ENCODE measurements at places on chromosomes 12 and 14.

- no peak for DNase-seq
Measured at GRCh38 chr14:81172353-81172752, 48.4 kb downstream of the GTF2A1 start.

DNA sequence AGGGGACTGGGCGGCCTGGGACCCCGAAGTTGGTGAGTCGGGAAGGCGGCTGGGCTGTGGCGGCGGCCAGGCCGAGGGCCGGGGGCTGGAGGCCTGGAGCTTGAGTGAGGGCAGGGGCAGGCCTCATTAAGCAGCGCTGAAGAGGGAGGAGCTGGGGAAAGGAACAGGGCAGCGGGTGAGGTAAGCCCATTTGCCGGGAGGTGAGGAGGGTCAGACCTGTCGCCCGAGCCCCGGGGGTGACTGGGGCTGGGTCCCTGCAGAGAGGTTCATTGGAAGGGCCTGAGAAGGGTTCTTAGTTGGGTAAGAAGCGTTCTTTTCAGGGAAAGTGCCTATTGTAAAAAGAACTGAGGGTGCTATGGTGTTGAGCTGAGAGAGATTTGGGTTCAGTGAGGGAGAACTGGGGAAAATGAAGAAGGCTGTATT, 441 bp downstream of the RAB5B start:
- DNase-seq, result peak; percentile 72

DNA sequence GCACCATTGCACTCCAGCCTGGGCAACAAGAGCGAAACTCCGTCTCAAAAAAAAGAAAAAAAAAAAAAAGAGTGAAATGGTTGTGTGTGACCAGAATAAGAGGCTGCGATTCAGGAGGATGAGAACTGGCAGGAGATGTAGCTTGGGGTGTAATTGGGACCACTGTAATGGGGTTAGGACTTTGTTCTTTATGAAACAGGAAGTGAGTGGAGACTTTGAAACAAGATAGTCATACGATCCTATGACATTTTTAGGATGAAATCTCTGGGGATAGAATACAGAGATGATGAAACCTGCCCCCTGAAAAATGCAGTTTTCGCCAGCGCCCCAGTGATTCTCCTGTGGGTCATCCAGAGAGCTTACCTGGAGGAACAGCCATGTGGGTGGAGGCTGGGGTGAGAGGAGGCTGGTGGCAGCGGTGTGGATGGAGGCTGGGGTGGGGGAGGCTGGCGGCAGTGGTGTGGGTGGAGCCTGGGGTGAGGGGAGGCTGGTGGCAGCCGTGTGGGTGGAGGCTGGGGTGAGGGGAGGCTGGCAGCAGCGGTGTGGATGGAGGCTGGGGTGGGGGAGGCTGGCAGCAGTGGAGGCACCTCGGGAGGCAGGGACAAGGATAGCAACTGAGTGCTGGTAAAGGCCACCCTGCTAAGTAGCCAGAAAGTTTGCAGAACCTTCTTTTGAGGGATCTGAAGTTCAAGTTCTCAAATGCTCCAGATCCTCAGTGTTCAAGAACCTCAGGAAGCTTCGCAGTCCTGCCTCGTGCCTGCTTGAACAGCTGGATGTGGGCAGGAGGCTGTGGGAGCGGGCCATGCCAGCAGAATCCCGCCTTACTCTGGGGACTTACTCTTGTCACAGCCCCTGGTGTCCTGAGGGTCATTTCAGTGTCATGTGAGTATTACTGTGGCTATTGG, 20.2 kb downstream of the FBXL14 start:
- DNase-seq, result no peak

DNA sequence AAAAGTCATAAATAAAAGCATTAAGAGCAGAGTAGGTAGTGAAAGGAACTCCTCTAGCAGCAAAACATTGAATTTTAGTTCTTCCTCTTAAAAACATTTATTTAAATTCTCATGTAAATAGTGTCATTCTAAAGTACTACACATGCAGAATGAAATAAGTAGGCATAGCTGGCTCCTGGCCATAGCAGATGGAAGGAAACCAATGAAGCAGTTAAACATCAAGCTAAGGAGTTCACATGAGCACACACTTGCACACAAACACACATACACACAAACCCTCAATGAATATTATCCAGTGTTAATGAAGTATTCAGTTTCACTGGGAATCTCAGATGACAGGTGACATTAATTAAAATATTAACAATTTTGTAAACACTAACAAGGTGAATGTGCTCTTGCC, 69.3 kb downstream of the SLC35F4 start:
- no peak for DNase-seq

DNA sequence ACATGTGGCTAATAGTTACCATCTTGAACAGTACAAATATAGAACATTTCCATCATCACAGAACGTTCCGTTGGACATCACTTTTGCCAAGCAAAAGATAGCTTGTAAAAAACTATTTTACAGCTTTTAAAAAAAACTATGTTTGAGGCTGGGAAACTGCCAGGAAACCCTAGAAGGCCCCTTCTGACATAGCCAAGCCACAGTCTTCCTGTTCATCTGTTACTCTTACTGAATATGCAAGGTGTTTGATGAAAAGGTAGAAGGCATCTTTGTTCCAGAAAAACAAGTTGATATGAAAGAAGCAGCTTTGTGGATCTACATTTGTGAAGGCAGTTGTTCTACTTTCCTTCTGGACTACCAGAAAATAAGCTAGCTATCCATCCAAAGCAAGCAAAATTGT, 23.6 kb upstream of the WNK1 start:
- no peak for DNase-seq

DNA sequence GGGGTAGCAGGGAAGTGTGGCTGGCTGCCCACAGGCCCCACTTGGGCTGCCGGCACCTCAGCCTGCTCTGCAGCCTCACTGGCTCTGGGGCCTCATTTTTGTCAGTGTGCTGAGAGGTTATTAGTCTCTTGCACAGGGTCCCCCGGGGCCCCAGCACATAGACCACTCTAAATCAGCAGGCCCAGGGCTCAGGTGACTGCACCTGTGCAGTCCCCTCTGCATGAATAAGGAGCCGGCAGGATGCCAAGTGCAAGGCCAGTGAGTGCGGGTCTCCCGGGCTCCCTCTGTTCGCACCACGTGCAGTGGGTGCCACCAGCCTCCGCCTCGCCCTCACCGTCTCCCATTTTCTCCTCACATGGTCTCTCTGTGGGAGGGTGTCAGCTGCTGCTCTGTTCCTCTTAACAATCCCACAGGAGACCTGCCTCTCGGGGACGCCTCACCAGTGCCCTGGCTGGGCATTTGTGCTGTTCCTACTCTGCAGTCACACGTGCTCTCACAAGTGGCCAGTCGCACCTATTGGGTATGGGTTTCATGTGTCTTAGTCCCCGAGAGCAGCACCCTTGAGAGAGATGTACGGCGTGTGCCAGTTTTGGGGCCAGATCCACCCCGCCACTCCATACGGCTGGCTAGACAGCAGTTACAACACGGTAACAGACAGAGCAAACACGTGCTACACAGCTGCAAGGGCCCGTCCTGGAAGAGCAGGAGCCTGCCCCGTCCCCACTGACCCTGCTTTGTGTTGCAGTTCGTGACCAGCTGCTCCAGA, 40.4 kb downstream of the MMAB start:
- no peak for DNase-seq

GRCh38 chr12:132460571-132460970, 29.4 kb upstream of the FBRSL1 start:
- peak; percentile 57 for DNase-seq

DNA sequence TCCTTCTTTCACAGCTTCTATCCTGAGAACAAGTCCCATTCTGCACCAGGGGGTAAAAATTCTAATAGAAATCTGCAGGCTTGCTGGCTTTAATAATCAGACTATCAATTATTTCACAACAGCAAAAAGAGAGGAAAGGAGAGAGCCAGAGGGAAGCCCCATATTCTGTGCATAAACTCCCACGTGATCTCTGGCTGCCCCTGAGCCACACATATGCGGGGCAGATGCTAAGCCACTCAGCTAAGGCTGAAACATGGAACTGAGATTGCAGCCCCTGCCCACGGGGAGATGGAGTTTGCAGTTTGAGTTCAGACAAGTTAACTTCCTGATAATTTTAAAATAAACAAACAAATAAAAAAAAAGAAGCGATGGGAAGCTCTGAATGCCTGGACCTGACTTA, 254.4 kb upstream of the CCDC196 start:
- DNase-seq, result no peak

- DNase-seq, result no peak
Measured at GRCh38 chr12:18895540-18895939, 157.6 kb downstream of the CAPZA3 start.

DNA sequence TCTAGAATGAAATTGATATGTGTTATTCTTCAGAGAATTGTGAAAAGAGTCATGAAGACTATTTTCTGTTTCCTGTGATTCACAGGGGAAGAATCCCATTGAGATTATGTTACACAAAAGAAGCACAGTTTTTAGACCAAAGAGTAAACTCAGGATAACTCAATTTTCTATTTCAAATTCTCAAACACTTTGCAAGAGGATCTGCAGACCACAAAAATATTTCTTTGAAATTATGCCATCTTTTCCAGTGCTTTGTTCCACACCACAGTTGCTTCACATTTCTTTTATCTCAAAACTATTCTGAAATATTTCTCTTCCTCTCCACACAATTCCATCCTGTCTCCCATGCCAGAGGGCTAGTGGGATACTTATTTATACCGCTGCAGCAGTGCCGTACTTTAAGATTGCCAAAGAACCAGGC, 188.9 kb upstream of the FOXG1 start:
- no peak for DNase-seq

GRCh38 chr12:89160716-89161123, 191.6 kb downstream of the DUSP6 start:
- DNase-seq, result no peak

GRCh38 chr14:55891692-55892091, 226.5 kb upstream of the PELI2 start:
- no peak for DNase-seq

DNA sequence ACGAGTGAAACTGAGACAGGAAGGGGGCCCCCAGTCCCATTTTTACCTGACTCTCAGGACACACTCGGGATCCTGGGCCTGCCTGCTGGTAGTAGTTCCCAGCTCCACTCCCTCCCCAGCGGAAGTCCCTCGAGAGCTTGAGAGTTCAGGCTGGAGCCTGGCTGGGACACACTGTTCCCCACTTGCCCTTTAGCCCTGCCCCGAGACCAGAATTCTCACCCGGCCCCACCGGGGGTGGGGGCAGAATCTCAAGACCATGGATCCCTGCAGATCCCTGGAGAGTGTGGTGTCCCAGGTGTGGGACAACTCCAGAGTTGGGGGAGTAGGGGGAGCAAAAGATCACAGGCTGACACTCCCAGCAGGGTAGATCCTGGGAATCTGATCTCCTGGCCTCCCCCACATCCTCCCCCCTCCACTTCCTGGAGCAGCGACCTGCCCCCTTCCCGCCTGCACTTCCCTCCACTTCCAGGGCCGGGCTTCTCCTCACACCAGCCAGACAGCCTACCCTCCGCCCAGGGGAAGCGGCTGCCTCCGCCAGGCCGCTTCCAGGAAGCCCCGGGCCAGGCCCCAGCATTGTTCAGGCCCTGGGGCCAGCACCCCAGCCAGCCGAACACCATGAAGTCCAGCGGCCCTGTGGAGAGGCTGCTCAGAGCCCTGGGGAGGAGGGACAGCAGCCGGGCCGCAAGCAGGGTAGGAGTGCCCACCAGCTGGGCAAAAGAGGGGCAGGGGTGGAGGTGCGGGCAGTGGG, at the start of gene TNS2:
TSS of gene TNS2 (plus strand) at position 495 of the 748 bp plus-strand sequence. CDS start at position 616, 121 bp downstream.
- DNase-seq, result no peak

GRCh38 chr14:81582420-81582819, 48.8 kb upstream of the SEL1L start:
- no peak for DNase-seq

DNA sequence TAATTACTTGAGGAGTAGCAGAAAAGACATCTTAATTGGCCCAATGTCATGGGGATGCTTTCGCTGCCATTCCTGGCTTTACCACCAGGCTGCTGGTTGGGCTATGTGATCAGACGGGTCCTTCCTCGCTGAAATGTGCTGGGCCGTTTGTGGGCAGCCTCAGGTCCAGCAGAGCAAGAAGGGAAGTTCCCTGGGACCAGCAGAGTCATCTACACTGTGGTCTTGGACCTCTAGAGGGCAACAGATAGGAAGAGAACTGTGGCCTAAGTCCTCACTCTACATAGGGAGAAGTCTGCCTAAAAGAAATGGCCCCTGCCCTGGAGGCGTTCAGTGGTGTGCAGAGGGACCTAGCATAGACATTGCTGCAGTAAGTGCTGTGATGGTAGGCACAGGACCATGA, 10.9 kb downstream of the EVL start:
- DNase-seq, result peak; percentile 93

DNA sequence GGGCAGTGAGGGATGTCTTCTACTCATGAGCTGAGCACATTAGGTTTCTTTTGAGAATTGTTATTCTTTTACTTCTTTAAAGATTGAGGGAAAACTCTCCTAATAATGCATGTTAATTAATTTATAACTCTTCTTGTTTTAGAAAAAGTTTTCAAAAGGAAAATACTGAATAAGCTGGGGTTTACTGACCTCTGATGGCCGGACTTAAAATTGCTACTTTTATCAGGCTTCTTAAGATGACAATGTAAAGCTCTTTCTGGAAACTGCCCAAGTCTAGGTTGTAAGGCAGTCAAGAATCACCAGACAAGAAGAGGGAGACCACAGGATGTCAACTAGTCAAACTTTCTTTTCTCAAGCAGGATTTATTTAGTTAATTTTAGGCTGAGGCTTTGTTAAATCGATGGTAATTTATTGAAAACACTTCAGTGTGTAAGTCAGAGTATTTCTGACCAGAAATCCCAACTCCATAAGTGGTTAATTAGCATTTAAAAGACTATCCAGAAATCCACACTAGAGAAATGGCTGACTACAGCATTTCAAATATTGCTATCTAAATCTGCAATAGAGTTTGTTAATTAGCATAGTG, 82.1 kb downstream of the AVPR1A start:
- peak; percentile 87 for DNase-seq

- DNase-seq, result no peak
Measured at GRCh38 chr14:32508281-32508680, 179.2 kb downstream of the AKAP6 start.

DNA sequence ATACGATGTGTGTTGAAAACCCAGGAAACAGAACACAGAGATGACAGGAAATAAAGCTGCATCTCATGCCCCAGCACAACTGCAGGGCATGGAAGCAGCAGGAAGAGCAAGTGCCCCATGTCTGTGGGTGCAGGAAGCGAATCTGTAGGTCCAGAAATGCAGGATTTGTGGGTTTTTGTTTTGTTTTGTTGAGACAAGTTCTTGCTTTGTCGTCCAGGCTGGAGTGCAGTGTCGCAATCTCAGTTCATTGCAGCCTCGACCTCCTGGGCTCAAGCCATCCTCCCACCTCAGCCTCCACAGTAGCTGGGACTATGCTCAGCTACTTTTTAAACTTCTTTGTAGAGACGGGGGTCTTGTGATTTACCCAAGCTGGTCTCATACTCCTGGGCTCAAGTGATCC, 6.2 kb upstream of the RPS6KL1 start:
- no peak for DNase-seq

DNA sequence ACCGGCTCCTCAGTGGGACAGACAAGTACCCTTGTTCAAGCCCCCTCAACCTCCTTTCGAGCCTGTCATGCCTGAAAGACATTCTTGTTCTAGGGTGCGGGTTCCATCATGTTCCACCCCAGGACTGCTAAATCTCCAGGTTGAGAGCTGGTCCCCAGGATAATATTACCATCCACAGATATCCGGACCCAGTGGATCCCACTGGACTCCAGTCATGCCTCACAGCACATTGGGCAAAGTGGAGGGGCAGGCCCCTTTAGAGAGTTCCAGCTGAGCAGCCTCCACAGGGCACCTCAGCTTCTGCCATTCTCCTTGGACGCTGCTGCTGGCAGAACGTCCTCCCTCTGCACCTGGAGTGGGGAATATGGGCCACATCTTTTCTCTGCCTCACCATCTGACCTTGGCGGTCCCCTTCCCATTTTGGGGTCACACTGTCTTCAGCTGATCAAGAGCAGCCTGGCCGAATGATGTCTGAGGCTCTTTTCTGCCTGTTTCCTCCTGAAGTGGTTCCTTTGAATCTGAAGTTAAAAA, 137.4 kb downstream of the BCL11B start:
- DNase-seq, result no peak

Data from hematopoietic multipotent progenitor cell treated with erythropoietin and hydrocortisone succinate and interleukin-3 and kit ligand, for 6 days (in vitro differentiated cells).